ENCODE measurements at places on chromosomes 3 and 15.
A peak's percentile ranks its signal among the peaks of the same experiment; 100 is the strongest.

- DNase-seq, result no peak
These were observed 57.9 kb upstream of the CTXND1 start for GRCh38 chr15:80309769-80310384.

DNA sequence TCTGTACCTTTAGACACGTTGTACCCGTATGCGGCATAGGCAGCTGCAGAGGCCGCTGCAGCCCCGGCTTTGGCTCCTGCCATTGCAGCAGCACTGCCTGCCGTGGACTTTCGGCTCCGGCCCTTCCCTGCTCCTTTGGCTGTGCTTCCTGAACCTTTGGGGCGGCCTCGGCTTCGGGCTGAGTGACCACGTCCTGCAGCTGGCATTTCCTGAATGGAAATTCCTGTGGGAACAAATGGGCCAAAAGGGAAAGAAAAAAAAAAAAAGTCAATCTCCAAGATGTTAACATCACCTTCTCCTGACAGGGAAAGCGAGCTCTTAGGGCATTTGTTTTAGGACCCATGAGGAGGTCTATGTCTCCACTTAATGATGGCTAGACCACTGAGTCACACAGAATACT, 29.6 kb downstream of the CHAC1 start:
- peak; percentile 31 for DNase-seq

DNA sequence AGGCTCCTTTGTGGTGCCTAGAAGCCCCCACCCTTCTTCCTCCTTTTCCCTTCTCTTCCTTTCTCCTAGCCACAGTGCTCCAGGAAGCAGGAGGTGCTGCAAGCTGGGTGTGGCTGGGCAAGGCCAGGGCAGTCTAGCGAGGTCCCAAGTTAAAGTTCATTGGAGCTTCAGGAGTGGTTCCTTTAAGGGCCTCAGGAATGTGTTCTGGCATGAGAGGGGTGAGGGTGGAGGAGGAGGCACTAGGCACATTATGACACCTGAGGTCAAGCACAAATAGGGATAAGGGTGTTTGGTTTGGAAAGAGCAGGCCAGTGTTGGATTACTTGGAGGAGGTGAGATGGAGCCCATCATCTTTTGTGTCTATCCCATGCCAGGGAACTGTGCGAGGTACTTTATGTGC, 258.7 kb downstream of the TLE3 start:
- DNase-seq, result no peak

GRCh38 chr3:105480768-105481167, 114.1 kb downstream of the ALCAM start:
- no peak for DNase-seq

- no peak for DNase-seq
These were observed 40.9 kb downstream of the ACAP2 start for GRCh38 chr3:195401943-195402342.

DNA sequence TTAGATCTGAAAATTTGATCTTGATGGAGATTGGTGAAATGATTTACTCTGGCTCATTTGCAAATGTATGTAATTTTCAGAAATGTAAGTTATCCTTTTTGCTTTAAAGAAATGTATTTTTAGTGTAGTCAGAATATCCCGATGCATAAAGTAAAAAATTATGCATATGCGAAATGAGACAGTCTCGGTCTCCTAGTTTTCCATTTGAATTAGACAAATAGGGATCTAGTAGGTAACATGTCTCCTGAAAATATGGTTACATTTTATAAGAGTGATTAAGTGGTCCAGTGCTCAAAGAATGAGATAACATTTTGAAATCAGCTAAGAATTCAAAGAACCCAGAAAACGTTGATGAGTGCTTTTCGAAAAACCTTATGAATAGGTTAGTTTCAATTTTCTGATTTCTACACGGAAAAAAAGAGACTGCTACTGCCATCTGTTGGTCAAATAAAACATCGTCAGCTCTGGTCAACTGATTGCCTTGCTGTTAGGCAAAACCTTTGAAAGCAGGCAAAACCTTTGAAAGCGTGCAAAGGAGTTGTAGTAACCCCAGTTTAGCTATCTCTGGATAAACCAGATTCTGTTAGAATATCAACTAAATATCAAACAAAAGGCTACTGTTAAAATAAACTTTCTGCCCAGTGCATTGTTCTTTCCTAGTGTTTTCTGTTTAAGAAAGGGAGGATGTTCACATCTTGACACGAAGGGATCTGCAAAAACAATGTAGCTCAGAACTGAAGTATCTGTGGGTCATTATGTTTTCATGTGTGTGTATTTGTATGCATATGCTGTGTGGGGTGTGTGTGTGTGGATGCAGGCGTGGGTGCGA, 59.3 kb upstream of the CHMP2B start:
- DNase-seq, result peak; percentile 58

DNA sequence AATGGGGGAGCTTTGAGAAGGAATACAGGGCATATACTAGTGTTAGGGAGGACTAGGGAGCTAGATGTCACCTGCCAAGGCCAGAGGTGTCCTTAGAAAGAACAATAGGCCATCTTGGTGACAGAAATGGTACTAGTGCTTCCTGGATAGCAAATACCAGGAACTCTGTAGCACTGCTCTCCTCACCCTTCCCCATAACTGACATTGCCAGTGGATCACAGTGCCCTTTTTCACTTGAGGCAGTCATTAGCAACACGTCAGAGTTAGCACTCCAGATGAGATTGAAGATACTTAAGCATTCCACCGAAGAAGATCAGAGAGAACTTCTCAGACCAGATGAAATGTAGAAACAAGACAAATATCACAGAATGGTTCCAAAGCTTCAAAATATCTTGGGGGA, 103.1 kb upstream of the PDZRN3 start:
- peak; percentile 13 for DNase-seq

GRCh38 chr15:31200735-31201151, 99.2 kb upstream of the TRPM1 start:
- peak; percentile 43 for DNase-seq

GRCh38 chr3:108338901-108339545, 42.7 kb downstream of the HHLA2 start:
- DNase-seq, result no peak

GRCh38 chr3:140922634-140923033, 19.0 kb upstream of the SLC25A36 start:
- no peak for DNase-seq
